ENCODE measurements at places on chromosomes 16 and 17.
A peak's percentile ranks its signal among the peaks of the same experiment; 100 is the strongest.

GRCh38 chr16:89955001-89955685 lies 6.6 kb downstream of the DEF8 start:
- DNase-seq, result no peak

DNA sequence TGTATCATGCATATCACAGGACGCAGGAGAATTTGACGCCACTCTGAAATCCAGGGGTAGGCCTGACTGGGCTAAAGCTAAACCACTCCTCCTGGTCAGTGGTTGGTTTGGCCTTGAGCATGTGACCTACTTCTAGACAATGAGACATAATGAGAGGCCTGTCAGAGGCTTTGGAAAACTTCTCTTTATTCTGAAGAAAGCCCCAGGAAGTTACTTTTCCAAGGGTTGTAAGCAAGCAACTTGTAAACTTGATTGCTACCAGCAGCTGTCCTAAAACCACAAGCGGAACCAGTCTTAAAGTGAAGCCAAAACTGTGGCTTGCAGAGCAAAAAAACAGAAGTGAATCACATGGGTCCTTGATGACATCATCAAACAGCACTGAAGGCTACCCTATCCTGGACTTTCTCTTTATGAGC lies 138.2 kb upstream of the COX10 start:
- peak; percentile 44 for DNase-seq

DNA sequence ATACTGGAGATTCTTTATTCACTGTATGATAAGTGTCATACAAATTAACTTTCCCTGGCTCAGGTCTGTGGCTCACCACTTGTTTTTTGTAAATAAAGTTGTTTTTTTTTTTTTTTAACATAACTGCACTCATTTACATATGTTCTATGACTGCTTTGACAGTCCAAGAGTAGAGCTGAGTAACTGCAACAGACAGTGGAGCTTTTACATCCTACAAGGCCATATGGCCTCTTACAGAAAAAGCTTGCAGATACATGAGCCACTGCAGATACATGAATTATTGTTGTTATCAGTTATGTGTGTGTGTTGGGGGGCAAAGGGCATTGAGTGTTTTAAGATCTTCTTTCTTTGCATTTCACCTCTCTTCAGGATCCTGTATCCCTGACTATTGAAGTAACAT lies 311.7 kb downstream of the BCAS3 start:
- DNase-seq, result no peak

GRCh38 chr17:39002991-39003715 lies 36.0 kb upstream of the FBXO47 start:
- DNase-seq, result peak; percentile 40

DNA sequence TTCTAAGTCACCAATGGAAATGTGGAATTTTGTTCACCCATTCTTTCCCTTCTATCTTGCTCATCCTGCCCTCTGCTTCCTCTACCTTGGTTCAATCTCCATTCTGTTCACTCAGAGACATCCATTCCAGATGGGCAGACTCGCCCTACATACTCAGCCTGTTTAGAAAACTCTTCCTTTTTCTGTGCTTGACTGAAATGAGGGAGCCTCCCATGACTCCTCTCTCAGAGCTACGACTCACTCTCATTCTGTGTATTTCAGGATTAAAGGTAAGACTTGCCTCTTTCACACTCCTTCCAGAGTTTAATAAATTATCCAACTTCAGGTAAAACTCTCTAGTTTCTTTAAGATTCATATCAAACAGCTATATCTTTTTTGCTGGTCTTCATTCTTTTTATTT lies 182.8 kb downstream of the HS3ST3A1 start:
- DNase-seq, result no peak

GRCh38 chr17:80991645-80992076 lies at the start of gene CHMP6:
CHMP6 (plus strand) TSS chr17:80991841; CDS start chr17:80991919, 78 bp downstream.
- peak; percentile 86 for DNase-seq

GRCh38 chr16:66166490-66166889 lies 200.0 kb upstream of the CDH5 start:
- no peak for DNase-seq

- peak; percentile 31 for DNase-seq
Measured at GRCh38 chr17:29358416-29358815, 31.7 kb upstream of the TAOK1 start.

- peak; percentile 33 for DNase-seq
Measured at GRCh38 chr17:45127548-45128300, 4.6 kb downstream of the PLCD3 start.

DNA sequence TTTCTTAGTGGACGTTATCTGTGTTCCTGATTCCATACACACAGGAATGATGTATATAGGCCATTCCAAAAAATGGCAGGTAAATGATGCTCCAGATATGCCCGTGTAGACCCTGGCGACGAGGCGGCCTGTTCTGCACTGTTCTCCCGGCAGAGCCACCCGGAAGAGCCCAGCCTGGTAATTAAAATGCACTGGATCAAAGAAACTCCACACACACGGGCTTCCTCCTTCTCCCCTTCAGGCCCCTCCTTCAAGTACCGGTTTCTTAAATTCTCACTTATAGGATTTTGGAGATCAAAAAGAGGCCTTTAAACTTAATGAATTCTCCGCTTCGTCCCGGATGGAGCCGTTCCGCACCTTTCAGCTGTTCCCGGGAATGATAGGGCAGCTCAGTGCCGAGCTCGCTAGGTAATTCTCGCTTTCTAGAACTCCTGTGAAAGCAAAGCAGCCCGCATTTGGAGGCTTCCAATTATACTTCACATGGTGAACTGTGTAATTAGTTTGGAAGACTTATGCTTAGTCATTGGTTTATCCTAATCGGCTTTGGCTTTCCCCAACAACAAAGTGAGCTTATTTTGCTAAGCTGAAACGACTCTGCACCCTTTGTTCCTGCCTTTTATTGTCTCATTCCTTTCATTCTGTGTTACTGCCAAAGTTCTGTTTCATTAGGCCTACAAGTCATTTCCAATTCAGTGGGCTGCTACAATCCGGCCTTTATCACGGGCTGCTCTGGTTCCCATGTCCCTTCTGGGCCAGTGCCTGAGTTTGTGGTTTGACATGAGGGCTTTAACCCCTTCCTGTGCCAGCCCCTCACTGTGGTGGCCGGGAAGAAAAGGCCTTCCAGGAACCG lies 150.0 kb downstream of the MSI2 start:
- no peak for DNase-seq

GRCh38 chr17:15264542-15264941 lies 584 bp downstream of the PMP22 start:
- DNase-seq, result no peak

- DNase-seq, result no peak
Measured at GRCh38 chr16:8722025-8722348, 47.6 kb downstream of the ABAT start.

- DNase-seq, result no peak
Measured at GRCh38 chr17:149897-150584, 12.7 kb downstream of the SCGB1C2 start.

DNA sequence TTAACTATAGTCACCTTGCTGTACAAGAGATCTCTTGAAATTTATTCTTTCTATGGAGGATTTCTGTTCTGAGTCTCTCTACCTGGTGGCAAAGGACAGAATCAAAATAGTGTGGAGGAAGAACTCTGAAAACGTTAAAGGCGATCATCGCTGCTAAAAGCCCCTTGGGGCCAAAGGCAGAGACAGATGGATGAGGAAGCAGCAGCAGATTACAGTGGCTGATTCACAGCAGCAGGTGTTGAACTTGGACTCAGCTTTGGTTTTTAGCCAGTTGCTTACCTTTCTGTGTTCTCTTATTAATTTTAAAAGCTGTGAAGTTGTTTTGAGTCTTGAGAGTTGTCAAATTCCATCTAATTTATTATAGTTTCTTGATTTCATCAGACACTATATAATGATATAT lies 956.1 kb upstream of the GOT2 start:
- no peak for DNase-seq

DNA sequence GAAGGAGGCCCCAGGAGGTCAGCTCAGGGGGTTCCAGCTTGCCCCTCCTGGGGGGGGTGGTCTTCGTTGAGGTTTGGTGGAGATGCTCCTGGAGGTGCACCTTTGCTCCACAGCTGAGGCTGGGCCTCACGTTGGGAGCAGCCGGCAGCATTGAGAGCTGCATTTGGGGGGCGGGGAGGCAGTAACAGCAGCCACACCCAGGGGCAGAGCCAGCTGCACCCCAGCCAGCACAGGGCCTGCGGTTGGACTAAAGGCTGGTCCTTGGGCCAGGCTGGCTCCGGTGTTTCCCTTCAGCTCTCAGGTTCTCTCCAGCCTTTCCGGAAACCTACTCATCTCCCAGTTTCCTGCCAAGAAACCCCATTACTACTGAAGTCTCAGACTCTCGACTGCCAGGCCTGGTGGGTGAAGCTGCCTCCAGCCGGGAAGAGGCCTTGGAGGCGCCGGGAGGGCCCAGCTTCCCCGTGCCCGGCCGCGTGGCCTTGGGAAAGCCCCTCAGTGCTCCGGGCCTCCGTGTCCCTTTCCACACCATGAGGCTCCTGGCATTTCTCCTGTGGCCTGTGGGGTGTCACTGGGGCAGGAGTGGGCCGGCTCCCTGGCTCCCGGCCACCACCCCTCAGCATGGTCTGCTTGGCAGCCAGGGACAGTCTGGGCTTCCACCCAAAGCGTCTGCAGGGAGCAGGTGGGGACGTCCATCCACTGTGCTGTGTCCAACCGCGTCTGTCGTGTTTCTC lies 14.0 kb upstream of the BAIAP2 start:
- no peak for DNase-seq

DNA sequence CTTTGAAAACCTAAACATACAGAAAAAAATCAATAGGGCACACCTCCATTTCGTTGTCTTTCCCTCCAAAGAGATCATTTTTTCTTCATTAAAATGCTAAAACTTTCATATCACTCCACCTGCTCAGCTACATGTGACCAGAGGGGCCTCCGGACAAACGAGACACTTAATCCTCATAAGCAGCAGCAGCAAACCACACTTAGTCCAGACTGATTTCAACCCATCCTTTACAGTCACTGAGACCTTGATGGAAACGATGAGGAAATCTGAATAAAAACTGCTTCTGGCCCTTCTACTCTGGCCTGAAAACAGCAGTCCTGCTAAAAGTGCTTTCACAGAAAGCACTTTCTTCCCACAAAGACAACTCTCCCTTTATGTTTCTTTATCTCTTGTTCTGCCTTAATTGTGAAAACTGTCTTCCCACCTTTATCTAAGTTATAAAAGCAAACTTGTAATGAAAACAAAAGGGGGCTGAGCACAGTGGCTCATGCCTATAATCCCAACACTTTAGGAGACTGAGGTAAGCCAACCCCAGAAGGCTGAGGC lies 4.6 kb downstream of the ANKRD11 start:
- no peak for DNase-seq

DNA sequence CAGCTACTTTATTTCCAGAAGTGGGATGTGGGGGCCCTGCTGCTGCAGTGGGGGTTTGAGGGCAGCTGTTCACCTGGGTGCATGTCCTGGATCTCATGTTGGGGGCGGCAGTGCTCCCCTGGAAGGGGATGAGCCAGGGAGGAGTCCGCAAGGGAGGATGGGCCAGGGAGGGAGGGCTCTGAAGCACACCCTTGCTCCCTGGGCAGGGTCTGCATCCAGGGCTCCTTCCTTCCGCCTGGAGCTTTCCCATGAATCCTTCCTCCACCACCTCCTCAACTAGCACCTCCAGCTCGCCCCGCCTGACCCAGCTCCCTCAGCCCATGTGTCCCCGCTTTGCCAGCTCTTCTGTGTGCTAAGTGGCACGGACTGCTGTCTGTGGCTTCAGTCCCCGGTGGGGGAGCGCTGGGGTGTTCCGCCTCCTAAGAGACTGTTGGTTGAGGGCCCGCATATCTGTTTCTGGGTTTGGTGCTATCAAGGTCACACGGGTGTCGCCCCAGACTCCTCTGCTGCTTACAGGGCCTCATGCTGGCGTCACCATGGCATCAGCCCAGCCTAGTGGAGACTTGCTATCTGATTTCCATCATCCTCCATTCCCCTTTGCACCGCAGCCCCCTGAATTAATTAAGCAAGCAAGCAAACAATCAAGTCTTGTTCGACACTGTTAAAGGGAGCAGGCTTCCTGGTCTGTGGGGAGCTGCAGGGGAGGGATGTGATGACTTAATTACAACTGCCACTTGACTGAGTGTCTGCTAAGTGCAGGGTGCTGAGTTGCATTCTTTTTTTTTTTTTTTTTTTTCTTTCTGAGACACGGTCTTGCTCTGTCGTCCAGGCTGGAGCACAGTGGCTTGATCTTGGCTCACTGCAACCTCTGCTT lies 71.8 kb downstream of the PRKCA start:
- DNase-seq, result peak; percentile 71

DNA sequence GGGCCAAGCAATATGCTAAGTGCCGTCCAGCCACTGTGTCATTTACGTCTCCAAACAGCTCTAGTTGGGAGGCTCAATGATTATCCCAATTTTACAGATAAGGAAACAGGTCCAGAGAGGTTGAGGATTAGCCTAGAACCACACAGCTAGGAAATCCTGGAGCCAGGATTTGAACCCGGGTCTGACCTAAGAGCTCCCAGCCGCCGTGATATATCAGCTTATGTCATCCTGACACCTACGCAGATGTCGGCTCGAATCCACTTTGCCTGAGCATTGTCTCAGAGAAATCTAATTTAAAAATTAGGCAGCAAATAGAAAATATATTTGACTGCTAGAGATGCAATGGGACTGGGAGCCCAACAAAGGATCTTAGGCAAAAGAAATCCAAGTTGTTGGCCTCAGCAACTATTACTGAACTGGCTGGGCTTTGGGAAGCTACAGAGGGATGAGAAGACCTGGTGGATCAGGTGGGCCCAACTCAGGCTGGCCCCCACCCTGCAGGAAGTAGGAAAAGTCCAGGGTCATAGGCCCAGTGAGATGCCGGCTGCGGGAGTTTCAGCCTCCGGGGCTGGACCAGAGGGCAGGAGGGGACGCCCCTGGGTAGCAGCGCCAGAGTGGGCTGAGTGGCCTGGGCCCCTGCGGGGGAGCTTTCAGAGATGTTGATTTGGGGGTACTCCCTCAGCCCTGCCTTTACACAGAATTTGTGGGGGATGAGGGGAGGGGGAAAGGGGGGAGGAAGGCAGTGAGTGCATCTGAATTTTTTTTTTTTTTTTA lies 35.1 kb upstream of the IL21R start:
- no peak for DNase-seq

DNA sequence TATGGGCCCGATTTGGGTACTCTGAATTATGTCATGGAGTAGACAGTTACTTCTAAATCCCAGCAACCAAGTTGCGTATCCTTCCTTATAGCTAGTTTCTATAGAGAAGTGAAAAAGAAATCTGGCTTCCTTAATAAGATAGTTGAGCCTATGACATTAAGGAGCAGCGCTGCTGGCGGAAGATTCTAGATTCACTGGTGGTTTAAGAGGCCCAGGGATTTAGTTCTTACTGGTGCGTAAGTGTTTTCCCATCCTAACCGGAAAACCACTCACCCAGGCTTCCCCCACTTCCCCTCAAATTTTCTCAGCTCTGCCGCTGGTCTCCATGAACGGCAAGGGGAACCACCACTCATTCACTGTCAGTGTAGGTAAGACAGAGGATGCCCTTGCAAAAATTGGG lies 230.4 kb downstream of the CPPED1 start:
- DNase-seq, result no peak

DNA sequence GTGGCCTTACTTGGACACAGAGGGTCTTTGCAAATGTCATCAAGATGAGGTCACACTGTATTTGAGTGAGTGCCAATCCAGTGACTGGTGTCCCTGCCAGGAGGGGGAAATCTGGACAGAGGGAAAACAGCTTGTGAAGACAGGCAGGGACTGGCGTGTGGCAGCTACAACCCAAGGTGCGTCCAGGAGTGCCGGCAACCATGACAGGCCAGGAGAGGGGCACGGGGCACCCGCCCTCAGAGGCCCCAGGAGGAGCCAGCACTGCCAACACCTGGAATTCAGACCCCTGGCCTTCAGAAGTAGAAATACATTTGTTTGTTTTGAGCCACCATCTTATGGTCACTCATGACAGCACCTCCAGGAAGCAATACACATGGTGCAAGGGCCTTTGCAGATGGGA lies 225.7 kb downstream of the CPPED1 start:
- DNase-seq, result no peak
